CD4-positive, alpha-beta T cell treated with Interleukin-6 at 100 ng/mL for 8 hours (primary cell): ENCODE measurements at places on chromosomes 3 and 15.
A peak's percentile ranks its signal among the peaks of the same experiment; 100 is the strongest.

GRCh38 chr3:23254282-23254681, 51.2 kb downstream of the UBE2E2 start:
- DNase-seq: no peak

- no peak for DNase-seq
These were observed 45.8 kb upstream of the CCDC50 start for GRCh38 chr3:191283400-191283799.

DNA sequence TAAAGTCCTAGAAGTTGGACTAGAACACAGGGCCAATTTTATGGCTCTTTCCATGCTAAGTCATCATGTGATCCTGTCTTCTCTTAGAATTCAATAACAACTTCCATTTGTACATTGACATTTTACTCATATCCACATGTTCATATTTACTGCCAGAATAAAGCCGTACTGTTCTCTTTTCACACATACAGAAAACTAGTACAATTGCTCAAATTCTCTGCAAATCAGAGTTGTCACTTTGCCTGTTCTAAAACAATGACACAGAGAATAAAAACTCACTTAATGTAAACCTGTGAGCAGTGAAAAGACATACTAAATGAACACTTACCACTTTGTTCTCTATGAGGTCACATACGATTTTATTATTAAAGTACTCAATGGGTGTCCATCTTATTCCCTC, 3.5 kb downstream of the LDHAL6B start:
- DNase-seq: no peak

- no peak for DNase-seq
These were observed 11.1 kb upstream of the GREM1 start for GRCh38 chr15:32706704-32707103.

GRCh38 chr3:2992534-2992933, 117.6 kb downstream of the IL5RA start:
- no peak for DNase-seq

DNA sequence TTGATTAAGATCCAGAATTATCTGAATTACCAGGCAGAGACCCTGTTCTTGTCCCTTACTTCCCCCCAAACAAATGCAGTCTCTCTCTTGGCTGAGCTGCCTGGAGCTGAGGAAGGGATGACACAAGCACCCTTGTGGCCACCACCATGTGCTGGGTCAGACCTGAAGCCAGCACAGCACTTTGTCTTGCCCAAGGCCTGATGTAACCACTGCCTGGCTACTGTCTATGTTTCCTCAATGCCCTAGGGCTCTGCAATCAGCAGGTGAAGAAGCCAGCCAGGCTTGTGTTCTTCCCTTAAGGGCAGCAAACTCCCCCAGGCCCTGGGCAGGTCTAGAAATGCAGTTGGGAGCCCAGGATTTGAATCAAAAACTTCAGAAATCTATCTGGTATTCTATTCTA, 15.8 kb upstream of the CASR start:
- no peak for DNase-seq

- peak; percentile 39 for DNase-seq
These were observed 534.5 kb upstream of the KCNMB2 start for GRCh38 chr3:178001670-178002101.

DNA sequence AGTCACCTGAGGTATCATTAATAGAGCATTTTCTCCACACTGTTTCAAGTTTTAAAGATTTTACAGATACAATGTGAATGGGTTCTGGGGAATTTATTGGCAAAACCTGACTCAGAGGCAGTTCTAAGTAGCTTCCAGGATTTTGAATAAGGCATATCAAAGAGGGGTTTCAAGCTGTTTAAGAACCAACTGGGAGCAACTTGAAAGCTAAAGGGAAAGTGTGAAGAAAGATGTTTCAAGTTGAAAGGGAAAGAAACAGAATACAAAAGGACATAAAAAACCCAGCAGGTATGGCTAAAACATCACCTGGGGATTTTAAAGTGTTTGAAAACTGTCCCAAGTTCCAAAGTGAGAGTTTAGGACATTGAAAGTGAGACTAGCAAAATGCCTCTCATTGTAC, 17.8 kb upstream of the SERPINI2 start:
- no peak for DNase-seq

- DNase-seq: no peak
These were observed 1.4 kb downstream of the RPSA start for GRCh38 chr3:39407773-39408492.

DNA sequence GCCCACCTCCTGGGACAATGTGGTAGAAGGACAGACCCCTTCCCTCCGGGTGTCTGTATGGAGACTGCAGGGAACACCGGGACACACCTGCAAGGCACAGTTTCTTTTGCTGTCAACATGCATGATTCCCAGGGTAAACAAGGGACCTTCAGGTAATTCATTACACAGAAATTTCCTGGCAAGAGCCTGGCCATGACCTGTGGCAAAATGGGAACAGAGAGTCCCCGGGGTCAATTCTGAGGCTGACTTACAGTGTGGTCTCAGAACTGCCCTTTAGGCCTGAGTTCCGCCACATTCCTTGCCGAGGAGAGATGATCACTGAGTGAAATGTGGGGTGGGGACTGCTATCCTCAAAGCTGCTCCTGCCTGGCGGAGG, 6.3 kb downstream of the STARD5 start:
- no peak for DNase-seq

GRCh38 chr15:58544756-58545155, 113.0 kb downstream of the LIPC start:
- no peak for DNase-seq

GRCh38 chr3:187139895-187140253, 578 bp upstream of the RPL39L start:
- DNase-seq: no peak

- no peak for DNase-seq
These were observed 302.1 kb upstream of the MME start for GRCh38 chr3:154778057-154778456.

DNA sequence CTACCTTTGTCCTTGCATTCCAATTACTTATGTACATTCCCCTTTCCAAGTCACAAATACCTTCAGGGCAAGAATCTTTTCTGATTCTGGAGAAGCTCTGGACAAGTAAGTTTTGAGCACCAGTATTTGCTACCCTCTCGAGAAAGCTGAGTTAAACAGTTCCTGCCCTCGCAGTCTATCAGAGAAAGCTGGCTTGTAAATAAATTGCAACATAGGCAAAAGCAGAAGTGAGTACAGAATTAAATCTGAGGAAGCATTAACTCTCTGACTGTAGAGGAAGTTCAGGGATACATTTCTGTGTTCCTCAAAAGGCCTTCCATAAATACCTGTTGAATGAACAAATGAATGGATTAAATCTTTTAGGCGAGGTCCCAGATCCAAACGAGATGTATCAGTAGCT, 1.2 kb downstream of the OSBPL11 start:
- DNase-seq: no peak

DNA sequence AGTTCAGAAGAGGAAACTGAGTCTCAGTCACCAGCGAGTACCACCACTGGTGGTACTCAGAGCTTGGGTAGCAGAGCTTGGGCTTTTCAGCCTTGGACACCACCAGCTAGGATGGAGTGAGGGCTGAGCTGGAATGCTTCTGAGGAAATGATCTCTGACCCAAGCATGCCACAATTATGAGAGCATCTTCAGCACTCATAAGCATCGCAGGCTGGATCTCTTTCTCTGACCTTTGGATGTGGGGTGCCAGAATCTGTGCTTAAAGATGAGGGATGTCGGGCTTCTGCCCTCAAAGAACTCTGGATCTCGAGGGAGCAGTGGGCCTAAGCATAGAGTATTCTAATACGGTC, 36.4 kb downstream of the ZNF710 start:
- no peak for DNase-seq

DNA sequence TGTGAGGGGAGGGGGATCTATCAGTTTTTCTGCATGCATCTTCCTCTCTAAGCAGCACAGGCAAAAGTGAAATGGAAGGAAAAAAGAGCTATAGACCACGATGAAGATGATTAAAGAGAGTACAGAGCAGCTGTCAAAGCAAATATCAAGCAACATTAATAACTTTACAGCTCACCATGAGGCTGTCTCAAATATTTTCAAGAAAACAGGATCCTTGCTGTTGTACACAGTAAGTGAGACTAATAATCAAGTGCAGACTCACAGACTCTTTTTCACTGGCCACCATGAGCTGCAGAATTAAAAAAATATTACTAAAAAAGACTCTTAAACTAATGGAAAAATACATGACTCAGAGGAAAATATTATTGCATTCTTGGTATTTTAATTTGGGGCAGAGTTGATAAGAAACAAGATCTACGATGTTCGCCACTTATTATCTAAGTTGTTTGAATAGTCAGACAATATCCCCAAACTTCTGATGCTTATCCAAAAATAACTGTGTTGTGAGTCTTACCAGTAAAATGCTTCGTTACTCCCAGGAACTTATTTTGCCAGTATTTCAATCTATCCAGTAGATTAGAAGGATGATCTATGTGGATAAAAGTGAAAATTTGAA, 817.5 kb upstream of the ALCAM start:
- DNase-seq: no peak

- DNase-seq: no peak
These were observed 33.2 kb downstream of the MKRN2 start for GRCh38 chr3:12590096-12590495.

- no peak for DNase-seq
These were observed 39.6 kb upstream of the PDCD6IP start for GRCh38 chr3:33758864-33759263.
